ENCODE measurements at places on chromosomes 6 and 20.

GRCh38 chr6:159557031-159557430 lies 136.0 kb downstream of the SOD2 start:
- DNase-seq, result no peak

GRCh38 chr6:140475086-140475485 lies 1100.6 kb upstream of the CITED2 start:
- no peak for DNase-seq

GRCh38 chr20:17860301-17861197 lies 108.0 kb downstream of the SNX5 start:
- DNase-seq, result no peak

DNA sequence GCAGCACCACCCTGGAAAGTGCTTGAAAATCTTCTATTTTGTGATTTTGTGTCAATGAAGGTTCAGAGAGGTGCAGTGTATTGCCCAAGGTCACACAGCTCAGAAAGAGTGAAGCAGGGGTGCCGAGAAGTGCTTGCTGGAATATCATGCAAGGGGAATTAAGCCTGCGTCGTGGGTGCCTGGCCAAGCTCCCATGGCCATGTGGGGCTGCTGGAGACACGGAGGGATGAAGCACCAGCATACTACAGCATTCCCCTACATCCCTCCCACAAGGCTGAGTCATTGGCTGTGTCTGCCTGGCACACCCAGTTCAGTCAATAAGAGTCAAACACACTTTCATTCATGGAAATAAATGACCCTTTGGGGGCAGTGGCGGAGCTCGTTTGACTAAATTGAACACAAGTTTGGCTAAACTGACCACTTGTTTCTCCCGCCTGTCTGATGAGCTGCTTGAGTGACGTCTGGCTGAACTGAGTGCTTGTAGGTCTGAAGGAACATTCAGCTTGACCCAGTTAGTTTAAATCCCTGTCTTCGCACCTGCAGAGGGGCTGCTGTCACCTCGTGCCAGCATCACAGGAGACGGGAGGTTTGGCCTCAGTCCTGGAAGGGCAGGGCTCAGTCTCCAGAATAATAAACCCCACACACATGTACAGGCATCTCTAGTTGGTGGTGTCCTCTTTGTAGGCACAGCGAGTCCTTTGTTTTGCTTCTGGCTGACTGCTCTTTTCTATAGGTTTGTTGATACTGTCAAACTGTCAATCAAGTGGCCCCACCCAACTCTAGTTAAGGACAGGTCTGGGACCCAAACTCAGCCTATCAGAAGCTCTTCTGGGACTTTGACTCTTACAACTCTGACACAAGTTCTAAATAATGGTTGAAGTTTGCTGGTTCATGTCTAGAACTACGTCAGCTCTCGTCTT lies 8.4 kb upstream of the TGM2 start:
- DNase-seq, result no peak

DNA sequence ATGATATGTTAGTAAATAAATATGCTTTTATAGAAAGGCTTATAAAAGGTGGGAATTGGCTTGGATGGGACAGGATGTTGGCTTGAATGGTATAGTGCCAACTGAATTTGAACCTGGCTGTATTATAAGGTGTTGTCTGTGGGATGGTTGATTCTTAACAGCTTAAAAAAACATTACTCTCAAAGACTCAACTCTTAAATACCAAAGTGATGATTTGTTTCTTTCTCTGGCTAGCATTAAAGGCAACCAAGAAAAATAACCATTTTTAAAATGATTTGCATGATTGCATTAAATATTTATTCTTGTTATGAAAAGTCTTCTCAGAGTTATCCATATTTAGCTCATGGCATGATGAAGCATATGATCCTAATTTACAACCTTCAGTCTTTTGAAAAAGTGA lies 216.2 kb downstream of the RIMS1 start:
- no peak for DNase-seq

- DNase-seq, result no peak
Measured at GRCh38 chr20:32037929-32038328, 14.1 kb upstream of the HCK start.

DNA sequence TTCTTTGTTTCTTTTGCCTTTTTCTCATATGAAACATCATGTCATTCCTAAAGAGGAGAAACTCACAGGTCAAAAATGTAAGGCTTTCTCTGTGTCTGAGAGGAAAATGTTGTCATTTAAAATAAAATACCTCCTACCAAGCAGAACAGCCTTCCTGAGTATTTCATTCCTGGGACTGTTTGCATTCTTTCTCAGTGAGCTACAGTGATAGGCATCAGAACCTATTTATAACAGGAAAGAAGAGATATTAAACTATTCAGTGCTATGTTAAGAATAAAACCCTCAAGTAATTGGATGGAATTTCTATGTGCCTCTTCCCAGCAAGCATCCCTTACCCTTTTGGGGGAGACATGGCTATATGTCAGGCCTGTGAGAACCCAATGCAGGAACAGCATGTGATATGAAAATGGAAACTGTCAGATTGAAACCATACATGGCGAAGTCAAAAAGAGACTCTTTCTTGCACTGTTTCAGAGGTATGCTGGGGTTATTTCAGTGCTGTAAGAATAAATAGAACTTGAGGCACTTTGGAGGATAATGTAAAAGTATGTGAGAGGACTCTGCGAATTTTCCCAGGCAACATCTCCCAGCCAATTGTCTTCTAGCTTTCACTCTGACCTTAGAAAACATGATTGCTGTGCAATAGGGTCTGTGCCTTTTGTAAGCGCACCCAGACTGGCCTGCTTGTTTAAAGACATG lies 133.8 kb upstream of the CCN2 start:
- no peak for DNase-seq

DNA sequence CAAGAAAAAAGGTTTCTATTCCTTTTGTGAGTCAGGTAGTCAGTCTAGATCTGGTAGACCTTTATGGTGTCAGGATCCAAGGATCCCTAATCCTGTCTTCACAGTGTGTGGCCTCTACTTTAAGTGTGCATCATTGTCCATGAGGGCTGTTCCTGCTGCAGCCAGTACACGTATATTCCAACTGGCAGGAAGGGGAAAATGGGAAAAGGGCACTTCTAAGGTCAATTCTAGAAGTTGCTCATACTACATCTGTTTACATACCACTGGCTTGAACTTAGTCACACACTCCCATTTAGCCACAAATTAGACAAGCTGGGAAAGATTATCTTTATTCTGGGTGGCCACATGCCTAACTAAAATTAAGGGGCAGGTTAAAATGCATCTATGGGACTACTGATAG lies 9.7 kb upstream of the MMS22L start:
- DNase-seq, result no peak

DNA sequence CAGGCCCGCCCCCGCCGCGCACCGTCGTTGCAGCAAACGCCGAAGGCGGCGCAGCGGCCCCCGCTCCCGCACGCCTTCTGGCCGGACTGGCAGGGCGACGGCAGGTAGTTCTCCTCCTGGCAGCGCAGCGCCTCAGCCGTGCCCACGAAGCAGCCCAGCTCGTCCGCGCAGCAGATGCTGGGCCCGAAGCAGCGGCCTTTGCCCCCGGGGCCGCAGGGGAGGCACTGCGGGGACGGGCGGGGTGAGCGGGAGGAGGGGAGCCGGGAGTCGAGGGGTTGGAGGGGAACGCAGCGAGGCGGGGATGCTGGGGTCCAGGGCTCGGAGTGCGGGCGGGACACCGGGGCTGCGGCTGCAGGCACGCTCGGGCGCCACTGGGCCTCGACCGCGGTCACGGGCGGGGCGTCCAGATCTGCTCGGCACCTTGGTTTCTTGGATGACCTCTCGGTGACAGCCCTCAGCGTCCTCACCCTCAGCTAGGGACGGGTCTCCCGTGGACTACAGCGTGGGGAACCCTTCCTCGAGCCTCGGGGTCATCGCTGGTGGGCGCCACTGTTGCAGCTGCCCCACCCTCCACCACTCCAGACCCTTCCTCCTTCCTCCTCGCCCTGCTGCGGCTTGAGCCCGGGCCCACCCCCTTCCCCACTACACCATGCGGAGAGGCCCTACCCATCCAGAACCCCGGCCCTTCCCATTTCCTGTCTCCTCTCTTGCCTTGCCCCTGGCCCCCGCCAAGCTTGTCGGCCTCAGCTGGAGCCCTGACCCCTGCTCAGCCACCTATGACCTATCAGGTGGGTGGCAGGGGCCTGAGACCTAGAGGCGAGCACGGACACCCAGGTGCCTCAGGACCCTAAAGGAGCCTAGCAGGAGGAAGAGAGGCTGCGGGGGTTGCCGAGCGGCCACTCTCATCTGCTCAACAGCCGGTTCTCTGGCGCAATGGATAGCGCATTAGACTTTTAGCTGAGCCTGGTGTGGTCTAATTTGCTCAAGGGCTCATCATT lies 1.3 kb downstream of the AVP start:
- DNase-seq, result no peak

- no peak for DNase-seq
Measured at GRCh38 chr20:14341801-14342200, 4.4 kb upstream of the FLRT3 start.

- DNase-seq, result no peak
Measured at GRCh38 chr6:30688569-30688968, 2.1 kb upstream of the PPP1R18 start.
